ENCODE measurements at places on chromosomes 16 and 17. TPM values are rescaled to one million over a fixed set of nuclear protein-coding genes. Genes with fewer than 3 reads are reported as not detected.

GRCh38 chr17:76585649-76586593 lies at the start of gene ST6GALNAC2:
Gene ST6GALNAC2, minus strand, starts transcription at chr17:76585860. Its CDS starts 52 bp downstream, at chr17:76585808.
- peak; percentile 82 for DNase-seq

DNA sequence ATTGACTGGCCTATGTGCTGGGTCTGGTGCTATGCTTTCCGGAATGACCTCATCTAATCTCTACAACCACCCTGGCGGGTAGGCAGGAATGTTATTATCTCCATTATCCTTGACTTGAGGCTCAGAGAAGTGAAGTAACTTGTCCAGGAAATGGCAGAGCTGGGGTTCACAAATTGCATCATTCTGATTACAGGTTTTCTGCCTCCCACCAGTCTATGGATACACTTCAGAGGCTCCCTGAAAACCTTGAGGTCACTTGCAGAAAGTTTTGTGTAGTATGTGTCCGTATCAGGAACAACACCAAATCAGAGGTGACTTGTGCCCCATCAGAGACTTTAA lies 19.1 kb downstream of the NOD2 start:
- no peak for DNase-seq

GRCh38 chr17:18949566-18949965 lies 2.4 kb upstream of the SLC5A10 start:
- peak; percentile 58 for DNase-seq

GRCh38 chr16:57600048-57600835 lies 28.2 kb upstream of the ADGRG1 start:
- no peak for DNase-seq

- DNase-seq = no peak
These were observed 11.5 kb downstream of the SLC35B1 start for GRCh38 chr17:49696233-49696761.

DNA sequence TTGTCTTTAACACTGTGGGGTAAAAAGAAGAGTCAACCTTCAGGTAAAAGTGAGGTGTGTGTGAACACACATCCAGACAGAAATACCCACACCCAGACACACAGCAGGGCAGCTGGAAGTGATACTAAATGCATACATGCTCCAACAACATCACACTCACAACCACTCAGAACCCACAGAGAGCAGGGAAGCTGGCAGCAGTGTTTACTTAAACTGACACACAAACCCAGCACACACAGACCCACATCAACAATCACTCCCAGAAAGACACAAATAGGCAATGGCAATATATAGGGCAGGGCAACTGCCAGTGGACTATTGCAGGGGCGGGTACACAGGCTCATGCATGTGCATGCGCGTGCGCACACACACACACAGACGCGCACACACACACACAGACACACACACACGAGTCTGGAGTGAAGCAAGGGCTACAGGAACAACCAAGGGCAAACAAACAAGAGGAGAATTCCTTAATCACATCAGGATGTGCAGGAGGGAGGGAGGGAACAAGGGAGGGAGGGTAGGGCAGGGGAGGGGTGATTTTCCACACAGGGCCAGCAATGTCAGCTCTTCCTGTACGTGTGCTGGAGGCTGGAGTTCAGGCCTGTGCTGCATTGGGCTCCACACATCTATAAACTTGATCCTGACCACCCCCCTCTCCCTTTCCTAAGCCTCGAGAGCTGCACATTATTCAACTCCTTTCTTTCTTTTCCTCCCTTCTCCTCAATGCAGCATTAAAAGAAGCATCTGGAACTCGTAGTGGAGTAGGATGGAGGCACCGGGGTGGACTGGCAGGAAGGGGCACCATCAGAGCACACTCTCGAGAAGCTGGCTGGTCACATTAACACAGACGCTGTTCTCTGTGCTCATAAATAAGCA lies 30.1 kb downstream of the HIC1 start:
- DNase-seq = no peak

DNA sequence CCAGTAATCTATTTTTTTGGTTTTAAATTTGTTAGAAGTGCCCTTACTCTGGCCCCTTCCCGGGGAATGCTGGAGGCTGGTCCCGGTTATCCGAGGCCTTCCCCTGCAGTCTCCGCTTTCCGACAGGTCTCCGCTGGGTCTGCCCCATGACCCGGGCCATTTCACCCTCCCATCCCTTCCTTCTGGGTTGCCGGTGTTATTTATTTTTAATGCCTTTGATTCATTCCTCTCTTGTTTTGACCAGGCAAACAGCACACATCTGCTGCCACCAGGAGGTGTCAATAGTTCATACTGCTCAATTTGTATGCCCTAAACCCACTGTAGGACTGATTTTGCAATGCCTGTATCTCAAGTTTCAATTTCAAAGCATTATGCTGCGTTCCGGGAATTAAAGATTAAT lies 113.2 kb upstream of the IRX5 start:
- no peak for DNase-seq

DNA sequence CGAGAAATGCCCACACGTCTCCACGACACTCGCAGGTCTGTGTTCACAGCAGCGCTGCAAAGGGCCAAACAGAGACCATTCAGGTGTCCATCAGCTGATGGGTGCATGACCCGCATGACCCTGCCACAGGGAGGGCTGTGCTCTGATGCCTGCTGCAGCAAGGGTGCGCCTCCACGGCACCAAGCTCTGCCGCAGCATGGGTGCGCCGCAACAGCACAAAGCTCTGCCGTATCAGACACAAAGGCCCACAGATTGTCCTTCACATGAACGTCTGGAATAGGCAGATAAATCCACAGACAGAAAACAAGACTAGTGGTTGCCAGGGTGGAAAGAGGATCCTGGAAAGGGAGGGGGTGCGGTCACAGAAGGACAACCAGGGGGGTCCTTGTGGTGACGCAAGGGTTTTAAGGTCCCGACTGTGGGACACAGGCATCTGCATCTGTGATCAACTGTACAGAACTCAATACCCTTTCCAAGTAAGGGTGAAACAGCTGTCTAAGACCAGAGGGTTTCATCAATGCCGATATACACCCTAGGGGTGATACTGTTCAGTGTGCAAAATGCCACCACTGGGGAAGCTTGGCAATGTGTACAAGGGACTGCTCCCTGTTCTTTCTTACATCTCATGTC lies 121.0 kb downstream of the ANKRD11 start:
- no peak for DNase-seq

- DNase-seq = peak; percentile 40
These were observed 11.5 kb upstream of the BAHCC1 start for GRCh38 chr17:81383504-81384421.

DNA sequence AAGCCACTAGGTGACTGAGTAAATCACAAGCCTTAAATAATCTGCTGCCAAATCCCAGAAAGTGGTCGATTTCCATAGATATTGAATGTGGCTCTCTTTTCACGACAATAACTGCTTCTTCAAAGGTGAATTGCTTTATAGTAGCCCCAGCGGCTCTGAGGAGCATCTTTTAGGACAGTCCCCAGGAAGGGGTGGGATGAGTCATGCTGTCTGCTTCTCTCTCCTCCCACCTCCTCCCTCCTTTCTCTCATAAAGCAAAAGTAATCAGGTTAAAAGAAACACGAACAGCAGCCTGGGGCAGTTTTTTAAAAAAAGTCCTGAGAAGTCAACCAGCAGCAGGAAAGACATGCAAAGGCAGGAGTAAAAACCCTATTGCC lies 1.8 kb downstream of the KIAA0513 start:
- no peak for DNase-seq

- no peak for DNase-seq
These were observed 41.6 kb downstream of the MYO1D start for GRCh38 chr17:32835291-32835761.

GRCh38 chr16:17350207-17350606 lies 120.6 kb downstream of the XYLT1 start:
- DNase-seq = no peak

- DNase-seq = no peak
These were observed 438 bp downstream of the RTN4RL1 start for GRCh38 chr17:2024572-2025219.

GRCh38 chr17:40524243-40524965 lies 23.0 kb upstream of the TNS4 start:
- DNase-seq = peak; percentile 20

- DNase-seq = peak; percentile 2
These were observed 77.5 kb downstream of the GSG1L start for GRCh38 chr16:27985981-27986380.

GRCh38 chr17:8781776-8782175 lies 17.4 kb downstream of the MFSD6L start:
- no peak for DNase-seq

DNA sequence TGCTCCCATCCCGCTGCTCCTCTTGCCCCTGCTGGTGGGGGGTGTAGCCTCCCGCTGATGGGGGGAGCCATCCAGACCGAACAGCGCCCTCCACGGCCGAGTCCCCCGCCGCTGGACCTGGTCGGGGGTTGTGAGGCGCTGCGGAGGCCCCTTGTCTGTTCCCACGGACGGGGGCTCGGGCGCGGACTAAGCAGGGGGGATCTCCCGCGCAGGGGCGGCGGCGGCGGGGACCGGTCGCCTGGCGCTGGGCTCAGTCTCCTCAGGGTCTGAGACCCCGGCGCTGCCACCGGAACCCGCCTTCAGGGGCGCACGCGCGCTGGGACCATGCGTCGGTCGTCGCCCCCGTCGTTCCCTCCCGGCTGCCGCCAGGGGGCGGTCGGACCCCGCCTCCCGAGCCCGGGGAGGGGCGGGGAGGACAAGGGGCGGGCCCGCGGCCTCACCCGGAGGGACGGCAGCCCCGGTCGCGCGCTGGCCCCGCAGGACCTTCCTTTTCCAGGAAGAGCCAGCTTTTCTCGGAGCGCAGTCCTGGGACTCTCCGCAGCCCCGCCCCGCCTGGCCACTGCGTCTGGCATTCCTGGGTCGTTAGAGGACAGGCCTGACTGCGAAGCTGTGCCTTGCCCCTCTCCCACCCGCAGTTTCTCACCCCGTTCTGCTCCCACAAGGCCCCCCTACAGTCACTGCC lies 6.3 kb upstream of the IL32 start:
- peak; percentile 95 for DNase-seq

The CSH1 gene
- polyA plus RNA-seq = not detected

The CAMKK1 gene
- polyA plus RNA-seq = 4.2 TPM

The CLEC19A gene
- polyA plus RNA-seq = not detected

The FOXC2 gene
- polyA plus RNA-seq = 8.6 TPM

The PTX4 gene
- not detected for polyA plus RNA-seq
